ENCODE measurements at places on chromosomes 13 and 19. TPM values are rescaled to one million over a fixed set of nuclear protein-coding genes. Genes with fewer than 3 reads are reported as not detected.

Gene ARID3A
- 18.8 TPM for total RNA-seq

Gene PNMA8B
- total RNA-seq = 0.85 TPM

Gene ZSWIM4
- 13.2 TPM for total RNA-seq

Gene CEACAM16
- not detected for total RNA-seq

Gene SOX1
- not detected for total RNA-seq

Gene KMT5C
- total RNA-seq = 4.9 TPM

Gene POU4F1
- not detected for total RNA-seq

Gene ZNF442
- total RNA-seq = 4.2 TPM

Gene CASP14
- total RNA-seq = not detected

Gene TEX101
- not detected for total RNA-seq

Gene CYP4F2
- 1.9 TPM for total RNA-seq

Gene EEF1AKMT1
- 8.8 TPM for total RNA-seq

Gene MCOLN1
- 3.1 TPM for total RNA-seq

Gene LILRA1
- total RNA-seq = not detected

Gene IFT88
- total RNA-seq = 10.2 TPM

Gene CBARP
- total RNA-seq = 0.87 TPM
